Activated CD8-positive, alpha-beta T cell treated with anti-CD3 and anti-CD28 coated beads for 36 hours (primary cell): ENCODE measurements at places on chromosomes 1 and 21.

GRCh38 chr1:89971600-89971999 lies 23.3 kb upstream of the ZNF326 start:
- DNase-seq: no peak

DNA sequence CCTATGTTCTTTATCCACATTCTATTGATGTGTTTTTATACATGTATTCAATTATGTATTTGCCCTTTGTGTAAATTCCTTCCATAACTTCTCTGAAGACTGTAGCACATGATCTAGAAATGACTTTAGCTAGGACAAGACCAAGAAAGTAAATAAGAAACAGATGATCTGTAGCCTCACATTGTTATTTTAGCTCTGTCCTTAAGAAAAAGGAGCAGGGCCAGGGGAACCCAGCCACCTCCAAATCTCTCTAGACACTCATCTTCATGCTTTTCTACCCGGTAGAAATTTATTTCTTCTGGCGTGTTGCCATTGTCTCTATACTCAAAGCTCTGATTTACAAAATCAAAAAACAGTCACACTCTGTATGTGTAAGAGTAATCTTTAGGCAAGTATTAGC lies 27.1 kb downstream of the CDC7 start:
- DNase-seq: no peak

DNA sequence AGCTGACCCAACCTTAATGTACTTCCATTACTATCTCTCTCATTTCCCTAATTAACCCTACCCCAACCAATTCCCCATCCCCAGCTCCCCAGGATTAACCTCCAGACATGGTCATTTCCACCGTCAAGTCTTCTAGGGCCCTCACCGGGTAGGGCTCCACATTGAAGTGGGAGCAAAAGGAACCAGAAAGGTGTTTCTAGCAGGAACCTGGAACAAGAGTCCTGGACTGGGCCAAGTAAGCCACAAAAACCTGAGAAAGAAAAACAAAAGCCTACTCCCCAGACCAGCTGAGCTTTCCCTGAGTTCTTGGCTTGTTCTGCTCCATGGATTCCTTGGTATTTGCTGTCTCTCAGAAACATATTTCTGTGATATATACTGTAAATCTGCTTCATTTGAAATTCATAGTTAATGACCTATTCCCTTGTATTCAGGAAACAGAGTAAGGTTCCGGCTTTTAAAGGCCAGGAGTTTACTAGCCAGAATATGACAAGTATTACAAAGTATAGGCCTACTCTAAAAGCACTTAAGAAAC lies 58.4 kb downstream of the SYF2 start:
- DNase-seq: no peak

- no peak for DNase-seq
These were observed 541 bp upstream of the CD58 start for GRCh38 chr1:116571215-116571919.

DNA sequence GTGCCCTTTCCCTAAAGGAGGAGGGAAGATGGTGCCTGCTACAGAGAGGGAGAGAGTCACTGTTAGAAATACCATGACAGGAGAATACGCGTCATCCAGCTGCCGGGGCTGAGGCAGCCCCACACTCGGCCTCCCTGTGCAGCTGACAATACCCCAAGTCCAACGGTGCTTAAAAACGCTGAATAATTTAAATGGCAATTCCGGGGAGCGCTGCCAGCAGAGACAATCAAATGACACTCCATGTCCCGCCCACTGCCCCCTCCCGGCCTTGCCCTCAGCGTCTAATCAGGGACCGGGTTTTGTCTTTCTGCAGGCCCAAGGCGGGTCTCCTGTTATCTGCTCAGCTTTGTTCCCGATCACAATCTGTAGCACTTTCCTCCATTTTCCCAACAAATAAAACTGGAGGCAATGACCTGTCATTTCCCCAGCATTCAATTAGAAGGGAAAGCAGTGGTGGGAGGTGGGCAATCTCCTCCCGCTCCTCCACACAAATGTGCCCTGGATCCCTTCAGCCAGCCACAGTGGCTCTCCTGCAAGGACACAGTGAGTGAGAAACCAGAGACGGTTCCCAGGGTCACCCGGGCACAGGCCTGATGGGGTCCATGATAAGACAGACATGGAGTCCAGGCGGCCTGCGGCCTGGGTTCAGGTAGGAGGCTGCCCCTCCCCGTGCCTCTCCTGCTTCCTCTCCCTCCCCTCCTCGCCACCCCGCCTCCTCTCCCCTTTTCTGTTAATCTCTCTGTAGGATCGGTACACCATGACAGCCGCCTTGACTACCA lies 42.7 kb upstream of the AJAP1 start:
- no peak for DNase-seq

DNA sequence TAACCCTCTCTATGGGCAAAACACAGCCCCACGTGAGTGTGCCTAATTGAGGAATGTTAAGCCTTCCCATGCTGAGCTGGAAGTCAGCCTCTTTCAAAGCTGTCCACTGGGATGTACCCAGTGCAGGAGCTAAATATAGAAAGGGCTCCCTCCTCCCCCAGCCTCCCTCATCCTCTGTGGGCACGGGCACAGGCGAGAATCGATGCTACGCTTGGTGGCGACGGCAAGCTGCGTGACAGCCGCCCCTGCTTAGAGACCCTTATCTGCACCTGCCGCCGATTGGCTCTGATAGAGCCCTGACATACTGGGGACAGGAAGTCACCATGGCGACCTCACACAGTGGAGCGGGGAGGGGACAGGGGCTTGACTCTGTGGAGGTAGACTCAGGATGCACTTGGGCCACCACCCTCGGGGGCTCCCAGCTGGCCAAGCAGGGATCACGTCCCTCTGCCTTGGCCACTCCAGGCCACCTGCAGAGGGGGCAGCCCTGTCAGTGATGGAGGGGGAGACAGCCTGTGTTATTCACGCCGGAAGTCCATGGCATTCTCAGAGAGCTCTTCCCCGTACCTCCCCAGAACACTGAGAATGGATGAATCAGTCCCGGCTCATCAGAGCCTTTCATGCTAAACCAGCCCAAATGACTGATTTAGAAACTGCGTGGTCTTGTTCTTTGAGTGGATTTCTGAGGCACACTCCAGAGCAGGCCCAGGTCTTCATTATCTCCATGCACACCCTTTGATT lies 84.8 kb downstream of the KCND3 start:
- peak; percentile 21 for DNase-seq

- DNase-seq: peak; percentile 51
These were observed 23.3 kb downstream of the ZBTB17 start for GRCh38 chr1:15952317-15953258.

DNA sequence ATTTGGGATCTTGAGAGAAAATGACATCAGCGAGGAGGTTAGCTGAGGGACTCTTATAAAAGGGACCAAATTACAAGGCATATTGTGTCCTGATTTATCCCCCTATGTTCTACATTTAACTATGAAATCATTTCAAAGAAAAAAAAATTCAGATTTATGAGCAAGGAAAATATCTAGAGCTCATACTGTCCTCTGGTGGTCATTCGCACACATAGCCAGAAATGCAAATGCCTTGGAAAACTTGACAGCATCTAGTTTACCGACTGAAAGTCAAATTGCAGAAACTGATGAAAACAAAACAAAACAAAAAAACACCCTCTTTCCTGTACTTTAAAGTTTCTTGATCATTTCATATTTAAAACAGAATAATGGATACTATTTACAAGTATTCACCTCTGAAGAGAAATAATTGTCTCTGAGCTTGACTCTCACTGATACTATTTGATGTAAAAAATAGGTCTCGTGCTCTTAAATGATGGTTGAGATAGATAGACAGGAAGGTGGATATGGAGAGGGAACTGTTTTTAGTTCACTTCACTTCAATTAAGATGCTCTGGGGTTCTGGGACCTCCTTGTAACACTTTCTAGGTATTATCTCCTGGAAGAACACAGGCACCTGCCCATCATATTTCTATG lies 253.8 kb downstream of the PCP4 start:
- DNase-seq: no peak

GRCh38 chr1:3423245-3423829 lies 31.1 kb upstream of the ARHGEF16 start:
- no peak for DNase-seq

- DNase-seq: no peak
These were observed 10.1 kb downstream of the HMGCS2 start for GRCh38 chr1:119758584-119758983.

DNA sequence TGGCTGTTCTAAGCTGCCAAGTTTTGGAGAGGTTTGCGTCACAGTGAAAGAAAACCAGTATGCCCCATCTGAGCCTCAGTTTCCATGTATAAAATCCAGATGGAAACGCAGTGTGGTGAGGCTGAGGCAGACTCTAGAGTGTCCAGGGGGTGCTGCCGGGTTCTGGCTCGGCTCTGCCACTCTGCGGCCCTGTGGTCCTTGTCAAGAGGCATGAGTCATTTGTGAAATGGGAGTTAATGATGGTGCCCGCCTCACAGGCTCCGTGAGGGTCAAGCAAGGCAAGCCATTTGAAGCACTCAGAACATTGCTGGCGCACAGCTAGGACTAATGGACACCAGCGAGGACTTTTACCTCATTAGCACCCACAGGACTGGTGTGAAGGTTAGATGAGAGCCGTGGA lies 214.3 kb downstream of the PTPRU start:
- no peak for DNase-seq

GRCh38 chr1:8218351-8219092 lies 99.4 kb upstream of the SLC45A1 start:
- no peak for DNase-seq

GRCh38 chr1:43530483-43531106 lies at the start of gene PTPRF:
TSS of gene PTPRF (plus strand) at chr1:43530883. CDS start at chr1:43545076, 14,193 bp downstream.
- peak; percentile 28 for DNase-seq

DNA sequence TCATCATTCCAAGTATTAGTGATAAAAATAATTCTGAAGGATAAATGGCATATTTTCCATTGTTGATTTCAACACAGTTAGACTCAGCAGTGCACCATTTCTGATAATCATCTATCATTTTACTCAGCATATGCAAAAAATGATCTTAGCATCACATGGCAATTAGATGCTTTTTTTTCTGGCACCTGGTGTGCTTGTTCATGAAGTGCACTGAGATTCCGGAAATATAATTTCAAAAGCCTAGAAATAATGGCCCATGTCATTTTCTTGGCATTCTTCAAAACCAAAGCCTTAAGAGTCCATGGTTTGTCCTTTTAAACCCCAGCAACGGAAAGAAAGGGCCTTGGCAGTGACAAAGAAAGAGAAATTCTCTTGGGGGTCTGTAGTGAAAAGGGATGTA lies 278.8 kb downstream of the KIF26B start:
- DNase-seq: no peak

DNA sequence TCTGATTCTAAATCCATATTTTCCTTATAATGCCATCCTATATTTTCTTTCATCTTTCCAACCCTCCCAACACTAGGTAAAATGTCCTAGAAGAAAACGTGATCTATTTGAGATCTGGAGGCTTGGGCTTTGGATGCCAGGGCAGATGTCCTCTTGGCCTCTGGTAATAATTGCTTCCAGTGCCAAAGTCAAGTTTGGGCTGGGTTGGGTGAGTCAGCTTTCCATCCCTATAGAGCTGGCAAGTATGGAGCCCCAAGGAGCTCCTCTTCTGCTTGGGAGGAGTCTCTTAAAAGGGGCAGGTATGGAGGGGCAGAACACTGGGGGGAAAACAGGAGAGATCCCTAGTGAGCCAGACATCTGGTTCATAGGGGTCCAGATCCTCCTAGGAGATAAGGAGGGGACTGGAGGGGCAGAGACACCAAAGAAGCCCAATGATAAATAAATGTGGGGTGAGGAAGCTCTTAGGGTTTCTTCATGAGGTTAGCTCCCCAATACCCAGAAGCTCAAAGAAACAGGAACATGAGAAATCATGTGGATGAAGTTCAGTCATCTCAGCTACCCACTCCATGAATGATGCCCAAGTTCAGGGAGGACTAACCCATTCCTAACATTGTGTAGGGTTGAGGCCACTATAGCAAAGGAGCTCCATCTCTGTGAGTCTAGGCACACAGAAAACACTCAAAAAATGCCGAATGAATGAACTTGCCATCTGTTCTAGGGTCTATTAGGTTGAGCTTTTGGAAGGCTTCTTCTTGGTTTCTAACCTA lies 3.5 kb downstream of the C1orf116 start:
- DNase-seq: no peak

GRCh38 chr1:246164764-246165163 lies 342.3 kb downstream of the SMYD3 start:
- no peak for DNase-seq

DNA sequence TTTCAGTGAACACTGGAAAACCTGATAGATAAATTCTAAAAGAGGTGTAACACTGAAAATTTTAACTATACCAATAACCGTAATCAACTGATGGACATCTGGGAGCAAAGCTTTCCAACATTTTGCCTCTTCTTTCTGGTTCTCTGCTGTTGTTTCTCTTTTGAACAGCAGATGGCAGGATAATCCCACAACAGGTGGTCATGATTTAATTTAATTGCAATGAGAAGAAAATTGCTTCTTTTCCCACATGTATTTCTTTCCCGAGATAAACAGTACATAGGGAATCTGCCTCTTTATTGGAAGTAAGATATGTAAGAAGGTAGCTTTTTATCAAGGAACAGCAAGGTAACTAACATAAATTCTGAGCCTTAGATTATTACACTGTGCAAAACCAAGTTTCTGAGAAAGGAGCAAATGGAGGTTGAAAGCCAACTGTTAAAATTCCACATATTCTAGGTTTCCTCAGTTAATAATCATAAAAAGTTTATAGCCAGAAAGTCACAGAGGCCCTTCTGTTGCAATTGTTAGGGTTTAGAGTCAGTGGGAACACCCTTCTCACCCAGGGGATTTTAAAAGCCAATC lies 72.9 kb downstream of the RPS6KA1 start:
- DNase-seq: peak; percentile 52

GRCh38 chr21:14547834-14548513 lies 1.9 kb upstream of the SAMSN1 start:
- DNase-seq: no peak

DNA sequence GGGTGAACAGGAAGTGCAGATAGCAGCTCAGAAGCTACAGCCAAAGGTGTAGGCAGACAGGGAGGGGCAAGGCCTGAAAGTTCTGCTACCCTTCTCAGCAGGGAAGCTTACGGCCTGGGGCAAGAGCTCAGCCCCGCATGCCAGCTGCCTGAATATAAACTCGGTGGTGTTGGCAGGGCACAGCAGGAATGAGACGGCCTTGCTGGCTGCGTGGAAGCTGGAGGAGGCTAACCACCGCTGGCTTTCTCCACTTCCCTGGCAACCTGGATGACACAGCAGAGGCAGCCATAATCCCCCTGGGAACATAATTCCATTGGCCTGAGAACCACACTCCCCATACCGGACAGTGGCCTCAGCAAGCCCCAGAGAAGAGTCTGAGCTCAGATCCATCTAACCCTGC lies 81.9 kb upstream of the PRRC2C start:
- DNase-seq: no peak

GRCh38 chr1:172776071-172776470 lies 117.2 kb downstream of the FASLG start:
- DNase-seq: no peak

GRCh38 chr21:32102426-32102825 lies 176.4 kb downstream of the MIS18A start:
- DNase-seq: no peak

- no peak for DNase-seq
These were observed 4.4 kb downstream of the DENND4B start for GRCh38 chr1:153941826-153942725.

DNA sequence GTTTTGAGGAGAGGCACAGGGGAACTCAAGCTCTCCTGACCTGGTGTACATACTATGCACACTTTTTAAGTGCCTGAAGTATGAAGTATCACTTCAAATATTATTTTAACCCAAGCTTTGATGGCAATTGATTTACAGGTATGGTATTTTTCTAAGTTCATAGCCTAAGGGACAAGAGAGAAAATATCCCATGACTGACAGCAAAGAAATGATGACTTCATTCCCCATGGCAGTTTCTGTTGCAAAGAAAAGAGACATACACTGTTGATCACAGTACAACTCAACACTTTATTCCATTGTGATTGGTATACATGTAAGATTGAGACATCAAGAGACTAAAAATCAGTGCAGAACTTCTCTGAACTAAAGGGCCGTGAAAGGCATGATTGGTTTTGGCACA lies 41.8 kb upstream of the BCL10 start:
- DNase-seq: no peak
